T-helper 17 cell (primary cell): ENCODE measurements at places on chromosomes 12 and 14.

DNA sequence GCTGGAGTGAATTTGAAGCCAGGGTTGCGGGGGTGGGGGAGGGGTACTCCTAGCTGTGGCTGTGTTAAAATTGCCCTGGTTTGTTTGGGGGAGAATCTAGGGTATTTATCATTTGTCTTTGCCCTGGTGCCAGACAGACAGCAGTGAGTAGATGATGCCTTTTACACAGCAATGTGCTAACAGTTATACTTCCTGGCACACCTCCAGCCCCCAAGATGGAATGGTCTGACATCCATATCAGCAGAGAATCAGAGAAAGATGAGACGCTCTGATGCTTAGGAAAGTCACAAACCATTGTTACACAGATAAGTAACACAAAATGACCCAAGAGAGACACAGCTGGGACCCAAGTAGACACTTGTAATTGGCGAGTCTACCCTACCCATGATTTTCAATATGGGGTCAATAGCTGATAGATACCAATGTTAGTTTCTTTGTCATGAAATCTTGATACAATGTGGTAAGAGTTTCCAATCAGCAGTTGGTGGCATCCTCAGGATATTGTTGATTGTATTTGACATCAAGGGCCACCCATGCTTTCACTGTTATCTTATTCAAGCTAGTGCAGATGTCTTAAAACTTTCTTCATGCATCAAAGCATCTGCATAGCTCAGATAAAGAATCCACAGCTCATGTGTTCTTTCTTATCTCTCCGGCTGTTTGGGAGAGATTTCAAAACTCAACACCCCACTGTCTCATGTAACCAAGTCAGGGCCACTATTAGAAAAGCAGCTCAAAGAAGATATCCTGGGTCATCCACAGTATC, 2.6 kb upstream of the PRKAB1 start:
- no peak for DNase-seq

DNA sequence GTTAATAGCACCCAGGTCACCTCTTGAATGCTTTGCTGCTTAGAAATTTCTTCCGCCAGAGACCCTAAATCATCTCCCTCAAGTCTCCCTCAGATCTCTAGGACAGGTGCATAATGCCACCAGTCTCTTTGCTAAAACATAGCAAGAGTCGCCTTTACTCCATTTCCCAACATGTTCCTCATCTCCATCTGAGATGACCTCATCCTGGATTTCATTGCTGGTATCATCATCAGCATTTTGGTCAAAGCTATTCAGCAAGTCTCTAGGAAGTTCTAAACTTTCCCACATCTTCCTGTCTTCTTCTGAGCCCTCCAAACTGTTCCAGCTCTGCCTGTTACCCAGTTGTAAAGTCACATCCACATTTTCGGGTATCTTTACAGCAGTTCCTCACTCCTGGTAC, 41.0 kb downstream of the KTN1 start:
- no peak for DNase-seq

DNA sequence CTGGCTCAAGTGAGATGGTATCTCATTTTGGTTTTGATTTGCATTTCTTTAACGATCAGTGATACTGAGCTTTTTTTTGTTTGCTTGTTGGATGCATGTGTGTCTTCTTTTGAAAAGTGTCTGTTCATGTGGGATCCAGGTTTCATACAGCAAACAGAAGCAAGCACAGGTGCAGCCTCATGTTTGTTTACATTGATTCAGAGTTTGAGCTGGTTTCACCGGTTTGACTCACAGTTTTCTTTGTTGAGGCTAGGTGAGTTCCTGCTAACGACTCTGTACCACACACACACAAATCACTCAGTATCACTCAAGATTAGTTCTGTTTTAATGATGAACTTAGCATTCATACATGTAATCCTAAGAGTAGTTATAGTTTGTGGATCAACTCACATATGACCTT, 3.7 kb downstream of the OR10G2 start:
- no peak for DNase-seq

DNA sequence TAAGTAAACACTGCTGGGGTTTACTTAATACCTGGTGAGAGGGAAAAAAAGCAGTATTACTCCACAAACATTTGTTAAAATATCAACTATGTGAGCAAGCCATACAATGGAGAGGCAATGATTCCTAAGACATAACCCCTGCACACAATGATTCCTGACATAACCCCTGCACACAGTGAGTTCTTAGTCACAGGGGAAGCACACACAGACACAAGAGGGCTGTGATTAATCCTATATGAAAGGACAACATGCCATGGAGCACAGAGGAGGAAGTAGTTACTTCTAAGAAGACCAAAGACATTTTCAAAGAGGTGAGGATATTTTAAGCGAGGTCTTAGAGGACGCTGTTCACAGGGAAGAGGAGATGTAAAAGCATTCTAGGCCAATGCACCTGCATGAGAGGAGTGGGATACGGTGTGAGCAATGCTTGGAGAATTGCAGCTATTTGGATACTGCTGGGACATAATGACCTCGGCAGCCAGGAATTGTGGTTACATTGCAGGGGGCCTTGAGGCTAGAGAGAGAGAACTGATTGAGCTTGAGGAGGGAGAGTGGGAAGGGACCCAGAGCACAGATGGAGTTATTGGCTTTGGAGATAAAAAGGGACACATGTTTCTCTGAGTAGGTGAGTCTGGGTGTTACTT, 211.9 kb downstream of the APAF1 start:
- DNase-seq, result no peak

DNA sequence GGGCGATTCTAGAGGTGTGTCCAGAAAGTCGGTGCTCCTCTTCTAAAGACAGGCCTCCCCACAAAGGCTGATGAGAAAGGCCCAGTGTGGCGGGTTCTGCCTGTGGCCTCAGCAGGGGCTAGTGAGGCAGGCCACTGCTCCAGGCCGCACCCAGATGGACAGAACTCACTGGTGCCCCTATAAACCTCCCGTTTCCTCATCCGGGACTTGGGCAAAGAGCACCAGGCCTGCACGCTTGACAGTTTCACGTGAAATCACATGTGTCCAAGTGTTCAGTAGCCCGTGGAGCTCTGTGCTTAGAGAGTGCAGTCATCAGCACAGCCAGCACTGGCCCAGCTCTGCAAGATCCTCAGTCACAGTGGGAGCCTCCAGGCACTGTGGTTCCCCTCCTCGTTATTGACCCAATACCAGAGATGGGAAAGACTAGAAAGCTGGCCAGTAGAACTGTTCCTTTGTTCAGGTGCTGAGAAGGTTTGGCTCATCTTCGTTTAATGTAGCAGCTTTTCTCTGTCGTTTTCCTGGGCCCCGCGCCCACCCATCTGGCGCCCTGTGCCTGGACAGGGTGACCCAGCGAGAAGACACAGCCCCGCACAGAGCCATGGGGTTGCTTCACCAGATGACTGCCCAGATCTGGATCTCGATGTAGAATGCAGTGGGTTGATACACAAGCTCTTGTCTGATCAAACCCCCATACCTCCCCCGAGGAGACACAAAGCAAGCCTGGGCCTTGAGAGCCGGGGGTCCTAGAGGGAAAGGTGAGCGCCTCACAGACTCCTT, 26.3 kb downstream of the IL31 start:
- DNase-seq, result no peak

GRCh38 chr12:127903146-127903545, 363.8 kb upstream of the TMEM132C start:
- no peak for DNase-seq

GRCh38 chr14:53692885-53693284, 263.7 kb downstream of the BMP4 start:
- DNase-seq, result no peak
